ENCODE measurements at places on chromosomes 1 and 21. TPM values are rescaled to one million over a fixed set of nuclear protein-coding genes. Genes with fewer than 3 reads are reported as not detected.

Gene EPHA10
- not detected for polyA plus RNA-seq

Gene MCM3AP
- polyA plus RNA-seq, result 58.9 TPM

Gene ABCD3
- 22.0 TPM for polyA plus RNA-seq

DNA sequence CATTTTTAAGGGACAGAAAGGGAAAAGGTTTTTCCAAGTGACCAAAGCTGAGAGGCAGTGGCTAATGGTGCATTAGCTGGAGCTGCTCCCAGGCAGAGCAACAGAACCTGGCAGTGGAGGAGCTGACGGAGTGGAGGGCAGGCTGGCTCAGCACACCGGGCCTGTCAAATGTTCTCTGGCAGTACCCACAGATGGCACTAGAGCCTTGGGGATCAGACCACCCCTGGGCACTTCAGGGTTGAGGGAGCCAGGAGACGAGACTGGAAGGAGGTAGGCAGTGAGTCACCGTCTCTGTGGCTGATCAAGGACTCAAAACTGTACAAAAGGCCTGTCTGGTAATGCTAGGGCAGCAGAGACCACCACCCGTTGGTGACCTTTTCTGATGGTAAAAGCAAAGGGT lies 121.7 kb upstream of the KIAA0040 start:
- no peak for DNase-seq

DNA sequence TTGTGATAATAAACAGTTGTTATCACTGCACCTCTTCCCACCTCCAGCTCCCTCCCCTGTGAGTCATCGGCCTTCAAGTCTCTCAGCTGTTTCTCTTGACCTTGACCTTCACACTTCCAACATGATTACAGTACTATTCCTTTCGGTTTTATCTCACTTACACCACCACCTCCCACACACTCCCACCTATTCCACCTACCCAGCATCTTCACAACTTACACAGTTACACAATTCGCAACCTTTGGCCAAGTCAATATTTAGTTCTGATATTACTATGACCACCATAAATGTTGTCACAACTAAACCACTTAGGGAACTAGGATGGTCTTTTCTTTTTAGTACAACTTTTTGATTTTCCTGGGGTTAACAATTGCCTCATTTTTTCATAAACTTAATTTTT lies 60.2 kb downstream of the RIPK4 start:
- no peak for DNase-seq

DNA sequence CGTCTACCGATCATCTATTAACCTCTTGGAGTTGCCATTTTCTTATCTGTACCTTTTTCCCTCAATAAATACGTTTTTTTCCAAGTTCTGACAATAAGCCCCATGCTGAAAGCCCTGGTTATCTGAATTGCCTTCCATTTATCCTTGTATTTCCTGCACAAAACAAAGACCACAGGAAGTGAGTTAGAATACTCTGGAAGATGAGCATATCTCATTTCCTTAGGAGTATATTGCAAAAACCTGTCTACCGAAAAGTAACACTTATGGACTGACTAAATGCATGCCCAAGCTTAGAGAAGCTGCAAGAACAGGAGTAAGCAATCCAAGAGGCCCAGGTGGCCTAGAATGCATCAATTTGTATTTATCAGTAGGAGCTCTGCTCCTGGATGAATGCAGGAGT lies 39.9 kb downstream of the DIRAS3 start:
- no peak for DNase-seq
